GM12892 (cell line): ENCODE measurements at places on chromosomes 2 and 18.

DNA sequence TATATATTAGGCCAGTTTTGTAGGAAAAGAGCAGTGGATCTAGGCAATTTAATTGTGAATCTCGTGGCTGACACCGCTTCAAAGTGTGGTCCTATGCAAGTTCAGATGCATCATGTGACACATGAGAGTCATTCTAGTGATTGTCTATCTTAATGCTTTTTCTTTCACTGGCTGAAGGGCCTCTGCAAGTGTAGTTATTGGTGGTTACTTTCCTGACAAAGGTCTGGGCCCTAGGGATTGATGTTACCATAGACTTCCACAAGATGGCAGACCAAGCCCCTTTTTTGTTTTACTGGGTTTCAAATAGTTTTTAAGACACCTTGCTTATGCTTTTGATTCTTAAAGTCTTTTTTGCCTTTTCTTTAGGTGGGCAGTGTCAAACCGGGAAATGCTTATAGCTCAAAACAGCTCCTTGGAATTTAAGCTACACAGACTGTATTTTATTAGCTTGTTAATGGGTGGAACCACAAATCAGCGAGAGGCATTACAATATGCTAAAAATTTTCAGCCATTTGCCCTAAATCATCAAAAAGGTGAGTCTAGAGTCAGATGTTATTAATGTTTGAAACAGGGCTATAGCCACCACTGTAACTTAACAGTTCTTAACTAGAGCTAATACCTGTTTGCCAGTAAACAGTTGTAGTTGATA is 25.9 kb downstream of the CD8A start:
- DNase-seq = no peak

DNA sequence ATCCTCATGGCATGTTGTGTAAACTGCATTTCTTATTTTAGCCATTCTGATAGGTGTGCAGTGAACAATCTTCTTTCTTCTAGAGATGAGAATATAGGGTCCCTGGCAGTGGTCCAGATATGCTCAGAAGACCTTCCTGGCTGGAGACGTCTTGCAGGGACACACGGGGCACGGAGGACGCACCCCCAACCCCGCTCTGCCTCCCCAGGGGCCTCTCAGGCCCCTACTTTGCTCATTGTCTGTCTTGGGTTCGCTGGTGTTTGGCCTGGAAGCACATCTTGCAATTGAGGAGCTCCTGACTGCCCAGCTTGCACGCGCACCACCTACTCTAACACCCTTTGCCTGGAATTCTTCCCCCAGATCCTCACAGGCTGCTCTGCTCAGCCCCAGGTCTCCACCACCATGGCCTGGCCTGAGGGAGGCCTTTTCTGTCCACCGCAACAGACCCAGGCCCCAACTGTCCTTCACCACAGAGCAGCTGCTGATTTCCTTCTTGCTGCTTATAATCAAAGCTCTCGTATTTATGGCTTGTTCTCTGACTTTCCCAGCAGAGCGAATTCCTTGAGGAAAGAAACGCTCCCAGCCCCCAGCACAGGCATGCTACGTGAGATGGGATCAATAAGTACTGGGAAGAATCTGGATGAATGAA is 295.9 kb upstream of the HDAC4 start:
- no peak for DNase-seq

- DNase-seq = no peak
These were observed 484.3 kb downstream of the THSD7B start for GRCh38 chr2:137249463-137250130.

DNA sequence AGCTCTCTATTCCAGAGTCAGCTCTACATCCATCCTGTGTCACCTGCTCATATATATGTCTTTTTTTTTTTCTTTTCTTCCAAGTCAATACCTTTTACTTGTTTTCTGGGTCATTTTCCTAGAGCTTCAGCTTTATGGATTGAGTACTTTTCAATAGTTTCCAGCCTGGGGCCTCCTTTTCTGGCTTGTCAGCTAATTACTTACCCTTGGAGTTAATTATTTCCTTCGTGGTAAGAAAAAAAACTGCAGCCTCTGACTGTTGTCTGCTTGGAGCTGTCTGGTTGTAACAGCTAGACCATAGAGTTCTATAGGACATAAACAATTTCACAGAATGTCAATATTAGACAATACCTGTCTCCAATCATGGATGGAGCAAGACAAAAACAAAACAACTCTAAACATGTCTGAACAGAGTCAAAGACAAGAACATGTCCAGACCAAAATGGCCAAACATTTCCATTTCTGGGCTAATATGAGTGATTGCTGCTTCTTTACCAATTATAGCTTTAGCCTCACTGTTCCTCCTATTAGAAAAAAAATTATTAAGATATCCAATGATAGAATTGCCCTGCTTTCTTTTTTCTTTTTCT is 643.1 kb downstream of the SLC4A3 start:
- no peak for DNase-seq

DNA sequence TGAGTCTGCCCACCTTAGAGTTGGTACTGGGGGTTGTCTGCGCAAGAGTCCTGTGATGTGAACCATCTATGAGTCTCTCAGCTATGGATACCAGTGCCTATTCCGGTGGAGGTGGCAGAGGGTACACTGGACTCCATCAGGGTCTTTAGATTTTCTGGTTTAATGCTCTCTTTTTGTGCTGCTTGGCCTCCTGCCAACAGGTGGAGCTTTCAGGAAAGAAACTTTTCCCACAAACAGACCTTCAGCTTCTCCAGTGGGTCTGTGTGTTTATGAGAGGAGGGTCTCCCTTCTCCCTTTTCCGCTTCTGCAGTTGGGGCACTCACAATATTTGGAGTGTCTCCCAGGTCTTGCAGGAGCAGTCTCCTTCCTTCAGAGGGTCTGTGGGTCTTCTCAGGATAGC is 1721.9 kb upstream of the SLC39A10 start:
- DNase-seq = no peak

DNA sequence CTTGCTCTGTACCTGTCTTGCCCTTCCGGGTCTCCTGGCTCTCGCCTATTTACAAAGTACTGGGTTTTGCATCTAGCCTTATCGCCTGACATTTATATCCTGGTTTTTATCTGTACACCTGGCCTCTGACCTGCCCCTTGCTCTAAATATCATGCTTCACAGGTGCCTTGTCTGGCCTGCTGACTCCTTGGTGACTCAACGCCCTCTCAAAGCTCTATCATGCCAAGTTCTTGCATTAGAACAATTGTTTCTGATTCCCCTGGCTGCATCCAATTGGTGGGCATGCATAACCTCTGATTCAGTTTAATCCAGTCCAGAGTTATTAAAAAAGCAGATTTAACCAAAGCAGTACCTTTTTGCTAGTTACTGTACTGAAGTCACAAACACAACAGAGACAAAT is 113.9 kb upstream of the CCDC68 start:
- no peak for DNase-seq

GRCh38 chr2:178859730-178860129 is 52.5 kb upstream of the TTN start:
- no peak for DNase-seq

DNA sequence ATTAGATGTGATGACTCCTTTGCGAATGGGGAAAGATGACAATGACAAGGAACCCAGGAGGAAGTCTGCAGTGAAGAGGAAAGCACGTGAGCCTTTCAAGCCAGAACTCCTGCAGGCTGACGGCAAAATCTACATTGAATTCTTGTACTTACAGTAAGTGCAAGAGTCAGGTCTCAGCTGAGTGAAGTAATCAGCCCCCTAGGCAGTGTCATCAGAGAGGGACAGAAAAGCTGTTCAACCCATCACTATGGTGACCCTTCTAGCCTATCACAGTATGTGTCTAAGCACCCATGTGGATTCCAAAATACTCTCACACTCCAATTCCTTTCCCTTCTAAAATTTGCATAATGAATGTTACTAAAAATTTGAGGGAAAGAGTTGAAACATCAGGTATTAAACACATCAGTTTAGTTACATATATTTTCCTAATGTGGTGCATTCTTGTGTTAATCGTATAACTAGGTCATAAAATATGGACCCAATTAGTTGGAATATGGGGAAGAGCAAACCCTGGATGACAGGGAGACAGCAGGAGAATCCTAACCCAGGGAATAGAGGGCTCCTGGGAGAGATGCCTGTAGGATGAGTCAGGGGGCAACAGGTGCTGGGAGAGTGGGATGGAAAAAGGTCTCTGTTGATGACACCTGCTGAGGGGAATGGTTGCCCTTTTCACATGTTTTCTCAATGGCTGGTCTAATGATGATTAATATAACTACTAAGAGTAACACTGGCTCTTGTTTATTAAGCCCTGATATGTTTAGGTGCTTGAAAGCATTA is 39.5 kb downstream of the VWC2L start:
- DNase-seq = no peak

DNA sequence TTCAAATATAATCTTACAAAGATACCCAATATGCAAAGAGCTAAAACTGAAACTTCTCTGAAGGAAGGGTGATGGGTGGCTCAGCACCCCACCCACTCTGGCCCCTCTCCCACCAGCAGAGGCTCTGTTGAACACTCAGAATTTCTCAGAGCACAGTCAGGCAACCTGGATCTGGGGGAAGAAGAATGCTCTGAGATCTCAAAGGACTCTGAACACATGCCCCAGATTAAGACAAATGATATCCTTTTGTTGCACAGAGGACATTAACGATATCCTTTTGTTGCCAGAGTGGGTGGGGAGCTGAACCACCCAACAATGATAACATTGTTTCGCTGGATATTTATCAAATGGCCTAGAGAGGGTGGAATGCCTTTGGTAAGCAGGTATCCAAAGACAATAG is 104.8 kb downstream of the LBH start:
- no peak for DNase-seq

- DNase-seq = no peak
These were observed 69.0 kb downstream of the CPO start for GRCh38 chr2:207008105-207008990.

GRCh38 chr2:10300997-10301940 is 1.4 kb upstream of the HPCAL1 start:
- no peak for DNase-seq

- DNase-seq = no peak
These were observed 197.2 kb upstream of the HNRNPA3 start for GRCh38 chr2:177015356-177015923.

GRCh38 chr2:105417857-105418436 is 19.1 kb upstream of the FHL2 start:
- no peak for DNase-seq

DNA sequence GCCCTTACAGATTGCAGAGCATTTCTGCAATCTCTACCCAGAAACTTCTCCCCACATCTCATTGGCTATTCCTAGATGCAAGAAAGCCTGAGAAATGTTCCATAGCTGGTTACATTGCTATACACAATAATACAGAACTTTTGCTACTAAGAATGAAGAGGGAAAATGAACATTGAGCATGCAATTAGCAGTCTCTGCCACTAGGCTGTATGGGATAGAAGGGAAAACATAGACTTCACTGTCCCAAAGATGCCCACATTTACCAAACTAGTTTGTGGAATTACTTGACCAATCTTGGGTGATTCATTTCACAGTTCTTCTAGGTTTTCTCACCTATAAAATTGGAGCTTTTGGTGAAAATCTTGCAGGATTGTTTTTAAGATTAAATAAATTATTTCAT is 265.7 kb upstream of the NT5C1B start:
- DNase-seq = no peak

GRCh38 chr18:26190506-26190905 is 35.7 kb upstream of the TAF4B start:
- DNase-seq = no peak

DNA sequence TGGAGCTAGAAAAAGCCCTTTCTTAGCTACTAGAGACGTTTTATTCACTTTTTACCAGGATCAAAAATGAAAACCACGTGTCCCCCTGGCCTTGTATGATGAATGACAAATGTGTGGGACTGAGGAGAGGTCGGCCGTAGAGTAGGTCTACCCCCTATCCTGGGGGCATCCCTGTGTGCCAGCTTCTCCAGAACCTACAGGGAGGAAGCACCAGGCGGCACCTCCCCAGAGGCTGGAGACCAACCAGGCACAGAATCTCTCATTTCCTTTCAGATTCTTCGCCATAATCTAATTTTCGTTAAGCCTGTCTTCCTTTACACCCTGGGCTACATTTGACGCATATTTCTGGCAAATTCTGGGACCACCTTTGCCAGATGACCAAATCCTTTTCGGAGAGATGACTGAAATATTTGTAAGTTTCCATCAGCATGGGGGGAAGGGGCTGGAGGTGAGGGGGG is 15.9 kb downstream of the TWIST2 start:
- no peak for DNase-seq

DNA sequence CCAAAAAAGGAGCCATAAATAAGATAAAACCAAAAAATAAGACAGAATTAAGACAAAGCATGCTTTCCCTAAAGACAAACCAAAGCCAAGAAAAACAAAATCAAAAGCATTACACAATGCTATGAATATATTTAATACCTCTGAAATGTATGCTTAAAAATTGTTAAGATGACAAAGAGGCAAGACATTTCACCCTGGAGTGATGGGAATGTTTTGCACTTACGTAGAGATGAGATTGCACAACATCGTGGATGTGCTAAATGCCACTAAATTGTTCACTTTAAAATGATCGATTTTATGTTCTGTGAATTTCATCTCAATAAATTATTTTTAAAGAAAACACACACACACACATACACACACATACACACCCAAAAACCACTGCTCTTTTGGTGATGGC is 386.6 kb upstream of the KLHL29 start:
- no peak for DNase-seq

DNA sequence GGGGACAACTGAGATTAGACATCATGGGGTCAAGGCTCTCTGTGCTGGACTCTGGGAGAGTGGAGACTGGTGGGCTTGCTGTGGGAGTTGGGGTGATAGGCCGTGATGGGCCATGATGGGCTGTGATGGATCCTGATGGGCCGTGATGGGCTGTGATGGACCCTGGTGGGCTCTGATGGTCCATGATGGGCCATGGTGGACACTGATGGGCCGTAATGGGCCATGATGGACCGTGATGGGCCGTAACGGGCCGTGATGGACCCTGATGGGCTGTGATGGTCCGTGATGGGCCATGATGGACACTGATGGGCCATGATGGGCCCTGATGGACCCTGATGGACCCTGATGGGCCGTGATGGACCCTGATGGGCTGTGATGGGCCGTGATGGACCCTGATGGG is 18.5 kb downstream of the LPIN1 start:
- no peak for DNase-seq
